ENCODE measurements at places on chromosomes 5 and 9. TPM values are rescaled to one million over a fixed set of nuclear protein-coding genes. Genes with fewer than 3 reads are reported as not detected.

The HSPB3 gene
- not detected for total RNA-seq

The SPINK1 gene
- not detected for total RNA-seq

The OTP gene
- total RNA-seq = not detected

The NDOR1 gene
- 8.6 TPM for total RNA-seq

The IL4 gene
- not detected for total RNA-seq

The GABRA1 gene
- not detected for total RNA-seq

The ANKRD55 gene
- not detected for total RNA-seq

The SLC46A2 gene
- 0.44 TPM for total RNA-seq

The HTR4 gene
- 0.08 TPM for total RNA-seq

The SHOC1 gene
- 0.56 TPM for total RNA-seq

The TEK gene
- total RNA-seq = 1.9 TPM

The PCDHGB6 gene
- total RNA-seq = 3.0 TPM

The DOK3 gene
- total RNA-seq = 3.3 TPM

The DBH gene
- total RNA-seq = not detected

The SYNPO gene
- 7.8 TPM for total RNA-seq

The KCNN2 gene
- 0.36 TPM for total RNA-seq

The CDHR2 gene
- total RNA-seq = not detected

The CDC23 gene
- total RNA-seq = 20.6 TPM

The SPINK5 gene
- total RNA-seq = 509 TPM

The GMCL2 gene
- not detected for total RNA-seq

The SLC36A2 gene
- total RNA-seq = not detected

The PTGDS gene
- 18.4 TPM for total RNA-seq

The FAM169A gene
- total RNA-seq = 1.5 TPM

The ANKRD18B gene
- 10.0 TPM for total RNA-seq

The SPATA31A3 gene
- total RNA-seq = not detected

The TMEM232 gene
- total RNA-seq = 0.56 TPM

The SPATA31A5 gene
- total RNA-seq = not detected

The OR1Q1 gene
- not detected for total RNA-seq

The NFIL3 gene
- 19.4 TPM for total RNA-seq

The NR5A1 gene
- not detected for total RNA-seq

The GALNT12 gene
- total RNA-seq = 16.6 TPM

The ALDH1A1 gene
- total RNA-seq = 3.3 TPM

The TDRD7 gene
- total RNA-seq = 9.8 TPM

The TAF11L10 gene
- total RNA-seq = not detected

The CCNI2 gene
- not detected for total RNA-seq

The GADD45G gene
- total RNA-seq = 1.6 TPM
